Stimulated activated CD8-positive, alpha-beta memory T cell treated with anti-CD3 and anti-CD28 coated beads, Interleukin-7, amount 100 ng/mL, for 1 hour (primary cell): ENCODE measurements at places on chromosomes 2 and 18.

DNA sequence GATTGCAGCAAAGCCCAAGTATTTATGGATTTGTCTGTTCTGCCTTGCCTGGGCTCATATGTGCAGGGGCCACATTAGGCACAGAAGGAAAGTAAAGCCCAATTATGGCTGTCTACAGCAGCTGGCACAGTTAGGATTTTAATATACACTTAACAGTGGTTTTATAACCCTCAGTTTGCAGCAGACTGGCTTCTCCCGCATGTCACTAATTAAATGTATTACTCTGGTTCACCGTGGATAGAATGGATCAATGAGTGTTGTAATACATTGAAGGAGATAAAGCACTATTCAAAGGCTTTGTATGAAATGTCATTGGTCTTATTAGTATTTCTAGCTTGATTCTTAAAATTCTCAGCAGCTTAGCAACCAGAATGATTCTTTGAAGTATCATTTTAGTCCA lies 320.2 kb downstream of the KCNS3 start:
- DNase-seq, result no peak

DNA sequence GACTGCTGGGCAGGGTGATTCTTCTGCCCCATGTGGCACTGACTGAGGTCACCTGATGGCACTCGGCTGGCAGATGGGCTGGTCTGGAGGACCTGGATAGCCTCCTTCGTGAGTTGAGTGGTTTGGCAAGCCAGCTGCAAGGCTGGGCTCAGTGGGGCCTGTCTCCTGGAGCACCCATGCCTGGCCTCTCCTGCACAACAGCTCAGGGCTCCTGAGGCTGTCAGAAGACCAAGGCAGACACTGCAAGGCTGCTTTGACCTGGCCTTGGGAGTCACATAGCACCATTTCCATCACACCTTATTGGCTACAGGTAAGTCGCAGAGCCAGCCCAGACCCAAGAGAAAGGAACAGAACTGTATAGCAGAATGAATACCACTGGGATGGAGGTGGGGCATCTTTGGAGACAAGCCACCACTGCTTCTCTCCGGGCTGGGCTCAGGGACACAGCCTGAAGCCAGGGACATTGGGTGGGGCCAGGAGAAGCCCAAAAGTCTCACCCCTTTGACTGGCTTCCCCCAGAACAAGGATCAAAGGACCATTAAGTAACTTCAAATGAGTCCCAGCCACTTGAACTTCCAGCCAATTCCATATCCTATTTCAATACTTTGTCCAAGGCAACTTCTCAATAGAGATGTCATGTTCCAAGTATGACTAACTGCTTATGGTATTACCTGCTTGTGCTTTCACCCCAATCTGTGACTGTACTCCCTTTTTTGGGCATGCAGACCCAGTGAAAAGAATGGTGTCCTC lies 156.3 kb downstream of the CABLES1 start:
- DNase-seq, result no peak

DNA sequence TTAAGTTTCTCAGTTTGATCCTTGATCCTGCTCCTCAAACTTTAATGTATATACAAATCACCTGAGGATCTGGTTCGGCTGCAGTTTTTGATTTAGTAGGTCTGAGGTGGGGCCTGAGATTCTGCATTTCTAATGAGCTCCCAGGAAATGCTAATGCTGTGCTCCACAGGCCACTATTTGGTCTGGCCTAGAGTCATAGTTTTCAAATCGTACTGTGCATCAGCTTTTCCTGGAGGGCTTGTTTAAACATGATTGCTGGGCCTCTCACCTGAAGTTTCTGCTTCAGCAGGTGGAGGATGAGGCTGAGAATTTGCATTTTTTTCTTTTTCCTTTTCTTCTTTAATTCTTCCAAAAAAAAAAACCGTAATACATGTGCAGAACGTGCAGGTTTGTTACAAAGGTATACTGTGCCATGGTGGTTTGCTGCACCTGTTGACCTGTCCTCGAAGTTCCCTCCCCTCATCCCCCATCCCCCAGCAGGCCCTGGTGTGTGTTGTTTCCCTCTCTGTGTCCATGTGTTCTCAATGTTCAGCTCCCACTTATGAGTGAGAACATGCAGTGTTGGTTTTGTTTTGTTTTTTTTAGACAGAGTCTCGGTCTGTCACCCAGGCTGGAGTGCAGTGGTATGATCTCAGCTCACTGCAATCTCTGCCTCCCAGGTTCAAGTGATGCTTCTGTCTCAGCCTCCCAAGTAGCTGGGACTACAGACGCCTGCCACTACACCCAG lies 42.2 kb upstream of the CD28 start:
- no peak for DNase-seq

DNA sequence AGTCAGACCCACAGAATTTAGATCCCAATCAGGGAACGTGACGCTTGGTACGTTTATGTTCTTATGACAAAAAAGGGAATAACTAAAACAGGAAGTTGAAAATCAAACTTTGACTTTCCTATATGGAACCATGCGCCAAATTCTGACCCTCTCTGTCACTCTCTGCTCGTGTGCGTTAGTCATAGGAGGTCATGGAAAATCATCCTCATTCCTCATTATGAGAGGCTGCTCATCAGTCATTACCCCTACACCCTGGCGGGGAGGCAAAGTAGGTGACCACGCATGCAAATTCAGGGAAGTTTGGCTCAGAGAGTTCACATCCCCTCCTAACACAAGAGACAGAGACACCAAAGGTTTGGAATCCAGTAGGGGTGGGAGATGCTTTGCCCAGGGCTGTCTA lies 15.5 kb downstream of the IL1F10 start:
- DNase-seq, result no peak

DNA sequence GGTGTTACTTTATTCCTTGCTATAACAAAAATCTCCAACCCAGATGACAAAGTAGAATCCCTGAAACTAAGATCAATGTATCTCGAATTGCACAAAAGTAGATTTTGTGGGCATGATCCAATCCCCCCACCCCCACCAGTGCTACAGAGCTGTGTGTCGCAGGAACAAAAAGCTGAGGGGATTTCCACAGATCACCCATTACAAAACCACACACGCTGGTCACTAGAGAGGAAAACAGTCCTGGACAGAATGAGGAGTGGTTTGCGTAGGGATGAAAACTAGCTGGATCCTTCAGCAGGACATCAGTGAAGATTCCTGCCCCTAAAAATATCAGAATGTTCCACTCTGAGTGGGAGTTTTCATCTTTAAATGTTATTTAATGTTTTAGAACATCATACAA lies 165.3 kb upstream of the STK17B start:
- no peak for DNase-seq

GRCh38 chr2:160666154-160667060 lies 172.8 kb upstream of the RBMS1 start:
- no peak for DNase-seq

DNA sequence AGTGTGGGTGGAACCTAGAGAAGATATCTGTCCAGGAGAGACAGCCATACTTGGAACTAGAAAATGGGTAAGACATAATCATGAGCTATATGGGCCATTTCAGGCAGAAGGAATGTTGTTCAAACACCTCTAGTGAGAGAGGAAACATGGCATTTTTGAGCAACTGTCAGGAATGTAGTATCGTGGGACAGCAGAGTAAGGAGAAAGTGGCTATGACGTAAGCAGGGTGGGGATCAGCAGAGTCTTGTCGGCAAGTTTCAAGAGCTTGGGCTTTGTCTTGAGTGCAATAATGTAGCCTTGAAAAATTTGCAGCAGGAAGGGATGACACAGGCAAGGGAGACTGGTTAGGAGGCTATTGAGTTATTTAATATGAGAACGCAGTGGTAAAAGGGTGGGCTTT lies 20.4 kb downstream of the SERPINB7 start:
- no peak for DNase-seq
